Right hindlimb (tissue), 1 donor: ENCODE measurements at places on chromosomes 5 and 9.

GRCh38 chr9:118689280-118689679 lies 680.0 kb downstream of the BRINP1 start:
- no peak for DNase-seq

DNA sequence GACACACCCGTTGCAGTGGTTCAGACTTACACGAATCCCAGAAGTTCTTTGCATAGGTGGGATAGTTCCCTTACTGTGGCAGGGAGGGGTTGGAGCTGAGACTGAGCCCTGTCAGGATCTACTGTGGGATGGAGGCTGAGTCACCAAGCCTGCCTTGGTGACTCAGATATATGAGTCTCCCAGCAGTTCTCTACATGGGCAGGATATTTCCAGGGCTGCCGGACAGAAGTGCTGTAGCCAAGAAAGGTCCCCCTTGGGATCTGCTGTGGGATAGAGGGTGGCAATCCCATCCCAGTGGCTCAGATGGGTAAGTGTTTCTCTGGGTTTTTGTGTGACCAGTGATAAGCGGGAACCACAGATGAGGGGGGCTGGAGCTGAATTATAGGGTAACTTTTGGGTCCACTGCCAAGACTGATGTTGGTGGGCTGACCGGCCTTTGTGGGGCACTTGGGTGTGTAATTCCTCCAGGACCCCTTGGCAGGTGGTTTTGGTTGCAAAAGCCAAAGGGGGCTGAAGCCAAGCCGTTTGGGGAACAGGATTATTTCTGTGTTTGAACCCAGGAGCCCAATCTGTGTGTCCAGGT lies 18.7 kb downstream of the XRCC4 start:
- peak; percentile 28 for DNase-seq

GRCh38 chr5:143434261-143435209 lies 31.0 kb upstream of the NR3C1 start:
- DNase-seq = no peak

GRCh38 chr9:113592876-113593575 lies 129.5 kb downstream of the RGS3 start:
- no peak for DNase-seq

DNA sequence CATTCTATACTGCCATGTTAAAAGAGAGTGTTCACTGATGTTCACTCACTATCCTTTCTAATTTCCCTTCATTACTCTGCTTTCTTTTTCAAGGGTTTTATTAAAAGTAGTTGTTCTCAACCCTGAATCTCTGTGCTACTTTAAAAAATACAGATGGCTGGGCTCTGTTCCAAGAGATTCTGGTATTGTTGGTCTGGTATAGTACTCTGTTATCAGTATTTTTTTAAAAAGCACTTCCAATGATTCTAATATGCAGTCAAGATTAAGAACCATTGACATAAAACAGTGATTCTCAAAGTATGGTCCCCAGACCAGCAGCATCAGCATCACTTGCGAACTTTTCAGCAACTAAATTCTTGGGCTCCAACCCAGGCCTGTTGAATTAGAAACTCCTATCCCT lies 77.0 kb upstream of the STARD4 start:
- no peak for DNase-seq

GRCh38 chr5:139971202-139971725 lies 71.8 kb downstream of the NRG2 start:
- DNase-seq = no peak

- DNase-seq = no peak
Observed at GRCh38 chr9:137705443-137705863, 86.6 kb downstream of the EHMT1 start.

DNA sequence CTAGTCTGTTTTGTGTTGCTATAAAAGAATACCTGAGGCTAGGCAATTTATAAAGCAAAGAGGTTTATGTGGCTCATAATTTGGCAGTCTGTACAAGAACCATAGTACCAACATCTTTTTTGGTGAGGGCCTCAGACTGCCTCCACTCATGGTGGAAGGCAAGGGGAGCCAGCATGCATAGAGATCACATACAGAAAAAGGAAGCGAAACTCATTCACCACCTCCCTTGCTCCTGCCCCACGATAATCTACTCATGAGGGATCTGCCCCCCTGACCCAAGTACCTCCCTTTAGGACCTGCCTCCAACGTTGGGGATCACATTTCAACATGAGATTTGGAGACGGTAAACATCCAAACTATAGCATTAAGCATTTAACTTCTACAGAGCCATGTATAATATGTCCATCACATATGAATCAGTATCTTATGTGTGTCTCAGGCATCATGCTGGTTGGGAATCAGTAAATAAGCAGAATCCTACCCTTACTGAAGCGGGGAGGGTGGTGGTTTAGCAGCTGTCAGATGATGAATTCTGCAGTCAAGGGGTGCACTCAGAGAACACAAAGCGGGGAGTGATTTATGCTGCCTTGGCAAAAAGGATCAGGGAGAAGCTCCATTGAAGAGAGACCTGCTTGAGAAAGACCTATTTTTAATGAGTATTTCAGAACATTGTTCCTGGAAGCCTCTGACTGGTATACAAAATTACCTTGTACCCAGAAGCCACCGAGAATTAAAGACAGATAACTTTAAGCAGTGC lies 34.8 kb downstream of the HMGXB3 start:
- DNase-seq = no peak

DNA sequence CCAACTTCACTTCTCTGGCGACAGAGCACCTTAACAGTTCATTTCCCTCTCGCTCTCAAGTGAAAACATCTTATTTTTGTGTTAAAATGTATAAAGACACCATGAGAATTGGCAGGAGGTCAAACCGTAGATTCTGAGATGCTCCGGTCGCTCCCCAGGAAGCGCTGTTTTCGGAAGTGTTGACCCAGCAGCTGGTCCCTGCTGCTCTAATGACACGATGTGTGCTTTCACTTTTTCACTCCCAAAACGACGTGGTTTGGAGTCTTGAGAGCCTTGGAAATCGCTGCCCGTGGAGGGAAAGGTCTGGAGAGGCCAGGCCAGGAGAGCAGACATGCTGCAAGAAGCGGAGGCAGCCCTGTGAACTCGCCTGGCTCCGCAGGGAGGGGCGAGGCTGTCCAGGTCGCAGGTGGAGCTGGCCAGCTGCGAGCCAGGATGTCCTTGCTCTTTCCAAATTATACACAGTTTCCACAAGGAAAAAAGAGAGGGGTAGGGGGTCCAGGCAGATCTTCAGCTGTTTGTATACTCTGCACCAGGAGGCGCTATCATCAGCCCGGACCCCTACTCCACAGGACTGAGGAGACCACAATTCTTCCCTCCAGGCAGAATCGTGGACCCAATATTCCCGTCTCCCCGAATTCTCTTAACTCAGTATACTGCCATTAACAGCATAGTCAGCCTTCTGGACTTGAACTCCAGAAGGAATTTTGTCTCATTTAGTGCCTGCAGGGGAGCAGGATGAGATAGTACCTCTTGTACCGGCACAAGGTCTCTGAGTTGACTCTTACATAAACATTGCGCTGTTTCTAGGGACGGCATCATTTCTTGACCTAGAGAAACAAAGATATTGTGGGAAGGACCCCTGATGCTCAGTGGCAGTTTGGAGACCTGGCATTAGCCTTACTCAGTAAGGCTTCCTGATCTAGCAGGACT lies 248.6 kb upstream of the ANKRD55 start:
- DNase-seq = peak; percentile 77

GRCh38 chr5:158212237-158212636 lies 353.3 kb upstream of the CLINT1 start:
- no peak for DNase-seq

- DNase-seq = no peak
Observed at GRCh38 chr9:21413624-21414023, 4.7 kb downstream of the IFNA8 start.

- DNase-seq = no peak
Observed at GRCh38 chr9:96086936-96087571, 211.6 kb downstream of the ERCC6L2 start.

DNA sequence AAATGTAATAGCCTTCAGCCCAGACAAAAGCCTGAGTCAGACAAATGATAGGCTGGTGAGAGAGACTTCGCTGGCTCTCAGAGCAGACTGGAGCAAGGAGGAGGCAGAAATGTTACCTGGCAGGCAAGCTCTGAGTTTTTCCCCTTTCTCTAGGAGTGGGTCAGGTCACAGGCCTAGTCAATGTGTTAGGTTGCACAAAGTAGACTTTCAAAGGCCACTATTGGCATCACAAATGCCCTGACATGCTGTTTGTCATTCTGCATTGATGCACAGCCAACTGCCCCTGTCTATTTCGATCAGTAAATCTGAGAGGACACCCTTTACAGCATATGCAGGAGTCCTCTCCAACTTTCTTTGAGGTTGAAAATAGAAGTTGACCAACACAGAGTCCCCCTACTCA lies 15.5 kb upstream of the C1QTNF3 start:
- DNase-seq = no peak

DNA sequence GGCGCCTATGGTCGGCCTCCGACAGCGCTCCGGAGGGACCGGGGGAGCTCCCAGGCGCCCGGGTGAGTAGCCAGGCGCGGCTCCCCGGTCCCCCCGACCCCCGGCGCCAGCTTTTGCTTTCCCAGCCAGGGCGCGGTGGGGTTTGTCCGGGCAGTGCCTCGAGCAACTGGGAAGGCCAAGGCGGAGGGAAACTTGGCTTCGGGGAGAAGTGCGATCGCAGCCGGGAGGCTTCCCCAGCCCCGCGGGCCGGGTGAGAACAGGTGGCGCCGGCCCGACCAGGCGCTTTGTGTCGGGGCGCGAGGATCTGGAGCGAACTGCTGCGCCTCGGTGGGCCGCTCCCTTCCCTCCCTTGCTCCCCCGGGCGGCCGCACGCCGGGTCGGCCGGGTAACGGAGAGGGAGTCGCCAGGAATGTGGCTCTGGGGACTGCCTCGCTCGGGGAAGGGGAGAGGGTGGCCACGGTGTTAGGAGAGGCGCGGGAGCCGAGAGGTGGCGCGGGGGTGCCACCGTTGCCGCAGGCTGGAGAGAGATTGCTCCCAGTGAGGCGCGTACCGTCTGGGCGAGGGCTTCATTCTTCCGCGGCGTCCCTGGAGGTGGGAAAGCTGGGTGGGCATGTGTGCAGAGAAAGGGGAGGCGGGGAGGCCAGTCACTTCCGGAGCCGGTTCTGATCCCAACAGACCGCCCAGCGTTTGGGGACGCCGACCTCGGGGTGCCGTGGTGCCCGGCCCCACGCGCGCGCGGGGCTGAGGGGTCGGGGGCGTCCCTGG lies 561 bp downstream of the DAPK1 start:
- DNase-seq = peak; percentile 71

- DNase-seq = no peak
Observed at GRCh38 chr9:36169708-36170107, 520 bp downstream of the CCIN start.

DNA sequence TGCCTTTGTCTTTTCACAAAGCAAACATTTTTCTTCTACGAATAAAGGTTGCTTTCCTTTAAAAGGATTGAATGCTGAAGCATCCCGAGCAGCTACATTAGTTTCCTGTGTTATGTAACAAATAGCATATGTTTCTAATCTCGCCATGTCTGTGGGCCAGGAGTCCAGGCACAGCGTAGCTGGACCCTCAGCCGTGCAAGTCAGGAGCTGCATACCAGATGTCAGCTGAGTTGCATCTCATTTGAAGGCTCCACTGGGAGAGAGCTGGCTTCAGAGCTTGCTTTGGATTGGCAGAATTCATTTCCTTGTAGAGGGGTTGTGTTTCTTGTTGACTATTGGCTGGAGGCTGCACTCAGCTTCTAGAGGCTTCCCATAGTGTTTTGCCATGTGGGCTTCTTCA lies 16.0 kb upstream of the GOLPH3 start:
- peak; percentile 91 for DNase-seq

DNA sequence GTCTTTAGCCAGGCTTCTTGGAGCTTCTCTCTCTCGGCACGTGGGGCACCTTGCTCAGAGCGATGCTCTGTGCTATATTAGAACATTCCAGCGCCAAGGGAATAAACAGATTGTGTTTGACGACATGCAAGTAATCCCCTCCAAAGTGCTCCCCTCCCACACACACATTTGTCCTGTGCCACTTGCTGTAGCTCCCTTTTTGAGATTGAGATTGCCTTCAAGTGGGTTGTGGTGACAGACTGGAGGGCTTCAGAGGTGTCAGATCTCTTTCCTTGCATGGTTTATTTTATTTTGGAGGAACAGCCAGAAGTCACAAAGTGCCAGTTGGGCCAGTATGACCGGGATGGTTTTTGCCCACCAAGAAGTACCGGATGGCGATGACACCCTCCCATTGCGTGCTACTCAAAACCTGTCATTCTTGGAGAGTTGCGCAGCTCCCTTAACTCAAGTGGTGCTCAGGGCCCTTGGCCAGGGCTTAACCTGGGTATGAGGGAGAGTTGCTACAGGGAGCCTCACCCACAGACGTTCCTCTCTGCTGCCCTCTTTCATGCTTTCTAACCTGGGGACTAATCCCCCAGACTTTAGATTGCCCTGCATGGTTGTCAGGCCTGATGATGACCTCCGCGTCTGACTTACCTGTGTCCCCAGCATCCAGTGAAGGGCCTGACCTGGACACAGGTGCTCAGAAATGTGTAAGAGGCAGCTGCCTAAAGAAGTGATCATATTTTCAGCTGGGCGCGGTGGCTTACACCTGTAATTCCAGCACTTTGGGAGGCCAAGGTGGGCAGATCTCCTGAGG lies 18.8 kb upstream of the RPL26L1 start:
- DNase-seq = no peak
